K562 (cell line): ENCODE measurements at places on chromosomes 1 and 21. TPM values are rescaled to one million over a fixed set of nuclear protein-coding genes. Genes with fewer than 3 reads are reported as not detected.

Gene KCNH1
- not detected in 2 replicates for polyA plus RNA-seq

Gene TNFRSF25
- not detected in 2 replicates for polyA plus RNA-seq

Gene FAM131C
- 0.29 TPM in 1 of 2 replicates, not detected in the other for polyA plus RNA-seq

Gene OR14K1
- not detected in 2 replicates for polyA plus RNA-seq

Gene KIF21B
- polyA plus RNA-seq, result 6.3 and 7.5 TPM in 2 replicates

Gene FAM151A
- not detected in 2 replicates for polyA plus RNA-seq

Gene HSF2BP
- polyA plus RNA-seq, result 0.53 and 0.57 TPM in 2 replicates

Gene CLCA1
- not detected in 2 replicates for polyA plus RNA-seq

Gene VWA5B1
- polyA plus RNA-seq, result not detected in 2 replicates

GRCh38 chr1:243663651-243664050, 186.4 kb downstream of the AKT3 start:
- no peak for DNase-seq

DNA sequence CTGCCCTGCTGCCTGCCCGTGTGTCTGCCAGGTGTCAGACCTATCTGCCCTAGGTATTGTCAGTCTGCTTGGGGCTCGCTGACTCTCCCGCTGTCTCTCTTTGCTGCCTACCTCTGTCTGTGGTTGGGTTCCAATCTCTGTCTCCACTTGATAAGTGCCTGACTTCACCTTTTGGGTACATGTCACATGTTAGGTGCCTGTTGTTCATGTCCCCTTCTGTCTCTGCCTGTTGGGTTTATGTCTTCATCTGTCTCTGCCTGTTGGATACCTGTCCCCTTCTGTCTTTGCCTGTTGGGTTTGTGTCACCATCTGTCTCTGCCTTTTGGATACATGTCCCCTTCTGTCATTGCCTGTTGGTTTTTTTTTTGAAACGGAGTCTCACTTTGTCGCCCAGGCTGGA, 14.6 kb downstream of the RPS6KA1 start:
- DNase-seq, result no peak

DNA sequence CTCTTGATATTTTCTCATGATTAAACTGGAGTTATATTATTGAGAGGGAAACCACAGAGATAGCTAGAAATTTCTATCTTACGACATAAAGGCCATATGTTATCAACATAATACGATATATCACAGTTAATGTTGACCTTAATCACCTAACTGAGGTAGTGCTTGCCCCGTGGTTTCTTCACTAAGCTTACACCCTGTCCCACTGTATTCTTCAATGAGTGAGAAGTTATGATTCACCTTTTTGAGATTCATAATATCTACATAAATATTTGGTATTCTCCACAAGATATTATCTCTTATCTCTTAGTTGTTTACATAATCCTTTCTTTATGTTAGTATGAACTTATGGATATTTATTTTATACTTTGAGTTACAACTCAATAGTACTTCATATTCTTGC, 1714.1 kb downstream of the BRINP3 start:
- no peak for DNase-seq

DNA sequence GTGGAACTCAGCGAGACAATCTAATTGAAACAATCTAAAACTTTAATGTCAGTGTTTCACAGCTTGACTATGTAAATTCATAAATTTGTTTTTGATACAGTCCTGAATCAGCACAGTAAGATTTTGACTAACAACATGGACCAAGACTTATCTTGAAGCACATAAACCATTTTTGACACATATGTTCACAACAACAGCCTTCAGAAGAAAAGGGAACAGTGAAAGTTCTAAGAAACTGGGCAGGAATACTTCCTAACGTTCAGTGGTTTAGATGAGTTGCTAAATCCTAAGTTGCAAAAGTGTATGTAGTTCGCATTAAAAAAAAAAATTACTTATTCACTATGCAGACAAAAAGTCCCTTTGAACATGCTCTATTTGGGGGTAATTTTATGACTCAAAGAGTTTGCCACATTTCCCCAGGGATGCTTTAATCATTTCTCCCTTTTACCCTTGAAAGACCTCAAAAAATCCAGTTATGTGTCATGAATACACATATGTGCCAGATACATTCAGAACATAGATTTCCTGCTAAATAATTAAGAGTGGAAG, 120.2 kb downstream of the MRPL39 start:
- DNase-seq, result no peak

DNA sequence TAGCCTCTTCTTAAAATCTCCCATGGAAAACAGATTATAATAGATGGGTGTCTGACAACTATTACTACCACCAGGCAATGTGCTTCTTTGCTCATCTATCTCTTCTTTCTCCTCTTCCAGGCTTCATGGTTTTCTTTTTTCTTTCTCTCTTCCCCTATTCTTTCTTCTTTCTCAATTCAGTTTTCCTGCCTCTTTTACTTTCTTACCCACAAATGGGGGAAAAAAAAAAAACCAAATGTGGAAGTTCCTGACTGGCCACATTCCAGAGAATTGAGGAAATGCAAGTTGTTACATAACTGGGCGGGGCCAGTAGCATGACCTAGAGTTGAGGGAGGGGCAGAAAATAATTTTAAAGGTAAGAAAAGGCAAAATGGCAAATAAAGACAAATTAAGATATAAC, 10.9 kb upstream of the SMG7 start:
- DNase-seq, result no peak

DNA sequence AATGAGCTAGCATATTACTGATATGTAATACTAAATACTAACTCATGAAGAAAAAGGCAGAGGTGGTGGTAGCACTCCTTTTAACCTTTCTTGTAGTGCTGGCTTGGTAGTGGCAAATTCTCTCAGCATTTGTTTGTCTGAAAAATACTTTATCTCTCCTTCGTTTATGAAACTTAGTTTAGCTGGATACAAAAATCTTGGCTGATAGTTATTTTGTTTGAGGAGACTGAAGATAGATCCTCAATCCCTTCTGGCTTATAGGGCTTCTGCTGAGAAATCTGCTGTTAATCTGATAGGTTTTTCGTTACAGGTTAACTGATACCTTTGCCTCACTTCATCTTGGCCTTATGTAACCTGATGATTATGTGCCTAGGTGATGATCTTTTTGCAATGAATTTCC, 87.8 kb downstream of the LYPLAL1 start:
- DNase-seq, result no peak

DNA sequence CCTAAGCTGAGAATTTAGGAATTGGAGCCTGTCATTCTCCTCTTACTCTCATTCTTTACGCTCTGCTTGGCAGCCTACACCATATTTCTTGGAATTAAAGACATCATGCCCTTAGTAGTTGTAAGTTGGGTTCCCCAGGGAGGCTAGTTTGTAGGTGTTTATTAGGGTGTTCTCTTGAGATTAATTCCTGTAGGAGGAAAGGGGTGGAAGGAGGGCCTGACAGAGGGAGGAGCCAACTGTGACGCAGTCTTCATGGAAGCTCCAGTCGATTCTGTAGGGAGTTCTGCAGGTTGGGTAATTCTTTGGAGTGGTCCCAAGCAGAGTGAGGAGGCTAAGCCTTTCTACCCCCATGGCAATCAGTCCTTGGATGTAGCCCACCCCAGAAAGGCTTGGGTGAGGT, 111.4 kb downstream of the HHAT start:
- no peak for DNase-seq

DNA sequence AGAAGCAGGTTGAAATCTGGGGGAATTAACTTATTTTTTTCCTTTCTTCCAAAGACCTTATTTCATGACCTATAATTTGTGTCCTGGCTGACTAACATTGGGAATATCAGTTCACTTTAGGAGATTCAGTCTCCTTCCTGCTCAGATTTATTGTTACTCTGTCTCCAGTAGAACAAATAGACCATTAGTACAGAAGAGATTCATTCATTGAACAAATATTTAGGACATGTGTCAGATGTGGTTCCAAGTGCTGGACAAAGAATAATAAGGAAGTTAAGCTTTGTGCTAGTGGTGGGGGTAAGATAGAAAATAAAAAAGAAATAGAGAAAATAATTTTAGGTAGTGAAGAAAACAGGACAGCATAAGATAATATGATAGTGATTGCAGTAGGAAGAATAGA, 20.3 kb downstream of the ZMYM4 start:
- no peak for DNase-seq

- DNase-seq, result no peak
Measured at GRCh38 chr1:42206164-42206563, 41.6 kb upstream of the GUCA2A start.

- peak; percentile 79 for DNase-seq
Measured at GRCh38 chr1:22380024-22380785, 71.4 kb upstream of the ZBTB40 start.

DNA sequence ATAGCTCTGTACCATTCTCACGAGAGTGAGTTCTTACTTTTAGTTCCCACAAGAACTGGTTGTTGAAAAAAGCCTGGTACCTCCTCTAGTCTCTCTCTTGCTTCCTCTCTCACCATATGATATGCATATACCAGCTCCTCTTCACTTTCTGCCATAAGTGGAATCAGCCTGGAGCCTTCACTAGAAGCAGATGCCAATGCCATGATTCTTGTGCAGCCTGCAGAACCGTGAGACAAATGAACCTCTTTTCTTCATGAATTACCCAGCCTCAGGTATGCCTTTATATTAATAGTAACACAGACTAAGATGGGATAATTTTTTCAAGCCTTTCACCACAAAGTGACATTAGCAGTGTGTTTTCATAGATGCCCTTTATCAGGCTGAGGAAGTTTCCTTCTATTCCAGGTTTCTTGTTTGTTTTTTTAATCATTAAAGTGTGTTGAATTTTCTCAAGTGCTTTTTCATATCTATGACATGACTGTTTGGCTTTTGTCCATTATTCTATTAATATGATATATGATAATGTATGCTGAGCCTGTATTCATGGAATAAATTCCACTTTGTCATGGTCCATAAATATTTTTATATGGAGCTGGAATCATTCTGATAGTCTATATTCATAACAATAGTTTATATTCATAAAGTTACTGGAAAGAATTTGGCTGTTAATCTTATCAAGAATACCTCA, 40.7 kb upstream of the C1orf185 start:
- DNase-seq, result no peak

- DNase-seq, result no peak
Measured at GRCh38 chr1:73736125-73736524, 461.9 kb downstream of the LRRIQ3 start.

DNA sequence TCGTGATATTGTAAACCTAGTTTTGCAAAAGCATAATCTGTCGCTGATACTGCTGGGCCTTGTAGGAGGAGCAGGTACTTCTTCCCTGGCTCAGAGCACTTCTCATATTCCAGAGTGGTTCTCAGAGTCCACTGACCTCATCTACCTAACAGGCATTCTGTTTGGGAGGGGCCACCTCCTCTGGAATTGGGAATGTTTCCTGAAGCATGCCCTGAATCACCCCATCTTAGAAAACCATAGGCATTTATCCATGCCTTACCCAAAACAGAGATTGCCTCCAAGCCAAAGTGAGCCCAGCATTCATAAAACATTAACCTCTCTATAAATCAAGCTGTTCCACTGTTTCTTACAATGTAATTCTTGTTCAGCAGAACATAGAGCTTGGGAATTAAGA, 35.1 kb downstream of the SLC44A3 start:
- no peak for DNase-seq

- no peak for DNase-seq
Measured at GRCh38 chr1:240464099-240464498, 147.9 kb downstream of the GREM2 start.

GRCh38 chr1:111099289-111099688, 40.6 kb downstream of the DRAM2 start:
- DNase-seq, result no peak

GRCh38 chr1:217393896-217394295, 237.0 kb downstream of the GPATCH2 start:
- no peak for DNase-seq

DNA sequence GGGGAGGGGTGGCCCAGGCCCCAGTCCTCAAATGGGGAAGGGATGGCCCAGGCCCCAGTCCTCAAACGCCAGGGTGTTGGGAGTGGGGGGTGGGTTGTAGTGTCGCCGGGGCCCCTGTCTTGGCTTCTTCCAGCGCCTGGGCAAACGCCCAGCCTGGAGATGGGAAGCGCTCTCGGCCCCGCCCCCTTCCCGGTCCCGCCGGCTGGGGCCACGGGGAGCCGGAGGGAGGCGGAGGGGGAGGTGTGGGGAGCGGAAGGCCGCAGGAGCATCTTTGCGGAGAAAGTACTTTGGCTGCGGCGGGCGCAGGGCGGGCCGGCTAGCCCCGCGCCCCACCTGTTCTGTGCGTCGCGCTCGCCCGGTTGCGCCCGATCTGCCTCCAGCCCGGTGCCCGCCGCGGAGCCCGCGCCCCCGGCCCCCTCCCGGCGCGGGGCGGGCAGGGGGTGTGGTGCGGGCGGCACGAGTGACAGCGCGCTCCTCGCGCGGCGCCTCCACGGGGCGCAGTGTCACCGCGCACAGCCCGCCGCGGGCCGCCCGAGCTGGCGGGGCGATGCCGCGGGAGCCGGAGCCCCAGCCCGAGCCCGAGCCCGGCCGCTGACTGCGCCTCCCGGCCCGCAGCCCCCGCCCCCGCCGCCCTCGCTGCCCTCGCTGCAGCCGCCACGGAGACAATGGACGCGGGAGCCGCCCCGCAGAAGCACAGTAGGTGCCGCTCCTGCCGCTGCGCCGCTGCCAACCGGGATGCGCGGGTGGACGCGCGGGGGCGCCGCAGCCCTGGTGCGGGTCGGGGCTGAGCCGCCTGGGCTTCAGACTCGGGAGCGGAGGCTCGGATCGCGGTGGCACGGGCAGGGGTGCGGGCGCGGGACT, 31.1 kb upstream of the PEX10 start:
- peak; percentile 42 for DNase-seq

GRCh38 chr1:30411206-30411605, 312.2 kb downstream of the MATN1 start:
- no peak for DNase-seq

DNA sequence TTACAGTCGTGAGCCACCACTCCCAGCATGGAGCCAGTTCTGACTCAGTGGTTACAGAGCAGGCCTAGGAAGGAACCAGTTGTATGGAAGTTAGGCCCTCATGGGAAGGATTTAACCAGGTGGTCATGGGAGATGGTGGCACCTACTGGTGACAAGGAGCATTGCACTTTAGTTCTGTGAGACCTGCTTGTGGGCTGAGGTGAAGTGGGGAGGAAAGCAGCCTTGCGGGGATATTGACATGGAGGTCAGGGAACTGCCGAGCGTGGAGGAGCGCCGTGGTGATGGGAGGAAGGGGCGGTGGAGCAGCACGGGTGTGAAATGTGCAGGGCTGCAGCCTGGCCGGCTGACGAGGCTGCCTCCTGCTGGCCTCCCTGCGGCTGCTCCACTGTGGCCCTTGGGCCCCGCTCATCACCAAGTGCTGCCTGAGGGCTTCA, 100.4 kb downstream of the GALNT2 start:
- DNase-seq, result peak; percentile 84

DNA sequence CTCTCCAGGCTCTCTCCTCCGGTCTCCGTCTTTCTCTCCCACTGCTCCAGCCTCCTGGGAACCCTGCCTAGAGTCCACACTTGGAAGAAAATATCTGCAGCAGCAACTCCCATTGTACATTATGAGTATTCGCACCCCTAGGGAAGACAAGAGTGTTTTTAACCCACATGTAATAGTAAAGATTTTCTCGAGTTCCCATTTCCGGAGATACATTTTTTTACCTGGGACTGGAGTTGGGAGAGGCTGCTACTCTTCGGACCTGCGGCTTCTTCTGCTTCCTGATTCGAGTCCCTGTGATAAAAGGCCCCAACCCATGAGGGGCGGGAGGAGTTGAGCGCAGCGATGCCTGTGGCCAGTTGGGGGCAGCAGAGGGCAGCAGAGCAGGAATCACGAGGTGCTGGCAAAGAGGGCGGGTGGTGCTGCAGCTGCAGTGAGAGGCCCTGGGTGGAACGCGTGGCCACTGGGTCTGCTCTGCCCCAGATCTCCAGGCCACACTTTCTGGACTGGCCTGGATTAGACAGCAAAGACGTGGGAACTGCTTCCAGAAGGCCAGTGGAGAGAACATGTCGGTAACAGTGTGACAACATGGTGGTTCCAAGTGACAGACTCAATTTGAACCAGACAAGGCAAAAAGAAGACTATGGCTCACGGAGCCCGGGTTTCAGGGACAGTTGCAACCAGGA, 221.0 kb upstream of the CSF3R start:
- peak; percentile 92 for DNase-seq

- peak; percentile 18 for DNase-seq
Measured at GRCh38 chr21:8991088-8991907, 1530.1 kb upstream of the TPTE start.
